T-helper 17 cell (primary cell): ENCODE measurements at places on chromosomes 6 and 20.

- no peak for DNase-seq
Measured at GRCh38 chr6:70717038-70717801, 49.5 kb downstream of the SMAP1 start.

DNA sequence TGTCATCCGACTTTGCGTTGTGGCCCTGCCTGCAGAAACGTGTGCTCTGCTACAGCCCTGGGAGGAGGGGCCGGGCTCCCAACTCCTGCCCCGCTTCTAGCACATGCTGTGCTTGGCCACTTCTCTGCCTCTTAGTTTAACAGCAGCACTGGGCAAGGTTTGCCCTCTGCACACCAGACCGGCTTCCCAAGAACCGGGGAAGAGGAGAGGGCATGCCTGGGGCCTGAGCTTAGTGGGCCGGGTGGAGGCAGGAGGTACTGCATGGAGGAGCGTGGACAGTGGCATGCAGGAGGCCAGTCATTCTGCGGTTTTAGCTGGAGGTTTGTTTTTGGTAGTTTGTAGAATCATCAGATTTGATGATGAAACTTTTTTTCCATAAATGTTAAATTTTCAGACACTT is 45.5 kb downstream of the CEP43 start:
- DNase-seq, result no peak

DNA sequence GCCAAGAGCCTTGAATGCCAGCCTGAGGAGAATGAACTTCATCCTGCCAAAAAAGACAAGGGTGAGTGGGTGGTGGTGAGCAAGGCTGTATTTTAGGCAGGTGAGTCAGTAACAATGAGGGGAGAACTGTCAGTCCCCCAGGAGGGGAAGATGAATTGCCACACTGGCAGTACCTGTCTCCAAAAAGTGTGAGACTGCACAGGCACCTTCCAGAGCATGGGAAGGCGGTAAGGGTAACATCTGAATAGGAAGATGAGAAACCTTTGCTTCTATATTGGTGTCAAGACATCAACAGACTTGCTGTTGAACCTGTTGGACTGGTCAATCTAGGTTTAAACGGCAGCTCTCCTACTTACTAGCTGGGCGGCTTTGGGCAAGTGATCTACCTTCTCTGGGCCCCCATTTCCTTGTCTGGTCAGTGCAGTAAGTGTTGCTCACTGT is 30.9 kb downstream of the STK35 start:
- DNase-seq, result no peak

DNA sequence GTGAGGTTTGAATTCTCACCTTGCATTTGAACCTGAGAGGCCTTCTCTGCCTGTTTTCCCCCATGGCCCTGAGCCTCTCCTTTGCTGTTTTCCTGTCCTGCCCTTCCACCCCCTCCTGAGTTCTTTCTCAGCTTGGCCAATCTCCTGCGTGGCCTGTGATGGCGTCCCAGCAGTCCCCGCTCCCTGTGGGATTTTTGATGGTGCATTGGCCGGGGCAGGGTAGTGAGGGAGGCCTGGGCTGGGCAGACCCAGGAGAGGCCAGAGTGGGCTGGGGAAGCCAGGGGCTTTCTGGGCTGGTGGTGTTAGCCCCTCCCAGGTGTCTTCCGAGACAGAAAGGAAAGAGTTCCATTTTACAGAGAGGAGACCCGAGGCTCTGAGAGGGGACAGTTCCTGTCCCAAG is 6.3 kb downstream of the CEBPB start:
- DNase-seq, result no peak

- no peak for DNase-seq
Measured at GRCh38 chr20:57114290-57115005, 152.0 kb downstream of the BMP7 start.

GRCh38 chr6:168605964-168606363 is 165.0 kb downstream of the SMOC2 start:
- DNase-seq, result no peak

- no peak for DNase-seq
Measured at GRCh38 chr20:62635852-62636251, 6.5 kb upstream of the SLCO4A1 start.

GRCh38 chr20:36861875-36862801 is 13.8 kb upstream of the TLDC2 start:
- DNase-seq, result no peak

- DNase-seq, result no peak
Measured at GRCh38 chr20:55533632-55534031, 471.7 kb downstream of the CBLN4 start.

DNA sequence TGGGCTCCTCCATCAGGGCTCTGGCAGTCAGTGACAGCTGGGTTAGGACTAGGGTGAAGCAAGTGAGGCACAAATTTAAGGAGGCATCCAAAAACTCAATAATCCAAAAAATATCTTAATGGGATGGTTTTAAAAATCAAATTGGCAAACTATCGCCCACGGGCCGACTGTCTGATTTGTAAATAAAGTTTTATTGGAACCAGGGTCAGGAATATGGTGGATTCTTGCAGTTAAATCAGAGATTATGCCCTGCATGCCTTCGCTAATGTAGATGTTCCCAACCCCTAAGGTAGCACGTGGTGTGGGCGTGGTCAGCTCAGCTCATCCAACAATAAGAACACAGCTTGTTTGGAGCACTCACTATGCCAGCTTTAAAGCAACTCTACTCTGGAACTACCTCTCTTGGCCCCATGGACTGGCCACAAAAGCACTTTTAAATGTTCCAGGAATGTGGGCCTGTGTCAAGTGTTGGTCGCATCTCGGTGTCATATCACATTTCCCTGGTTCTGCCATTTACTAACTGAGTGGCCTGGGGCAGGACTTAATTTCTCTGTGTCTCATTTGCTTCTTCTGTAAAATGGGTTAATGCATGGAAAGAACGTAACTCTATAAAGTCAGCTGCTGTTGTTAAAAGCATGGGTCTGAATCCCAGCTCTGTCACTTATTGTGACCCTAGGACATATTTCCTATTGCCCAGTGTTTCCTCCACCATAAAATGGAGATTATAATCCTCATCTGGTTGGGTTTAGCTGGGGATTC is 7.0 kb downstream of the TP53RK start:
- DNase-seq, result no peak
